T-cell (primary cell): ENCODE measurements at places on chromosomes 11 and 22. TPM values are rescaled to one million over a fixed set of nuclear protein-coding genes. Genes with fewer than 3 reads are reported as not detected.

DNA sequence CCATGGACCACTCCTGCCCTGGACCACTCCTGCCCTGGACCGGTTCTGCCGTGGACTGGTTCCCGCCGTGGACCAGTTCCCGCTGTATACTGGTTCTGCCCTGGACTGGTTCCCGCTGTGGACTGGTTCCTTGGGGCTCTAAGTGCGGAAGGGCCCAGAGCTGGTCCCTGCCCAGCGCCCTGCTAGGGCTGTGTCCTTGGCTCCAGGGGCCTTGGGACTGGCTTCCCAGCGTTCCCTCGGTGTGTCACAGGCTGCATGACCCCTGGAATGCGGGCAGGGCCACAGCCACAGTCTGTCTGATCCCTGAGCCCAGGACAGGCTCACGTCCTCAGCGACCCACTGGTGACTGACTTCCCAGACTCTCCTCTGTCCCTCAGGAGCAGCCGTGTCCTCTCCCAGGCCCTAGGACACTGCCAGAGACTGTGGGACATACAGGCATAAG, 412.2 kb downstream of the TBC1D22A start:
- DNase-seq: no peak

DNA sequence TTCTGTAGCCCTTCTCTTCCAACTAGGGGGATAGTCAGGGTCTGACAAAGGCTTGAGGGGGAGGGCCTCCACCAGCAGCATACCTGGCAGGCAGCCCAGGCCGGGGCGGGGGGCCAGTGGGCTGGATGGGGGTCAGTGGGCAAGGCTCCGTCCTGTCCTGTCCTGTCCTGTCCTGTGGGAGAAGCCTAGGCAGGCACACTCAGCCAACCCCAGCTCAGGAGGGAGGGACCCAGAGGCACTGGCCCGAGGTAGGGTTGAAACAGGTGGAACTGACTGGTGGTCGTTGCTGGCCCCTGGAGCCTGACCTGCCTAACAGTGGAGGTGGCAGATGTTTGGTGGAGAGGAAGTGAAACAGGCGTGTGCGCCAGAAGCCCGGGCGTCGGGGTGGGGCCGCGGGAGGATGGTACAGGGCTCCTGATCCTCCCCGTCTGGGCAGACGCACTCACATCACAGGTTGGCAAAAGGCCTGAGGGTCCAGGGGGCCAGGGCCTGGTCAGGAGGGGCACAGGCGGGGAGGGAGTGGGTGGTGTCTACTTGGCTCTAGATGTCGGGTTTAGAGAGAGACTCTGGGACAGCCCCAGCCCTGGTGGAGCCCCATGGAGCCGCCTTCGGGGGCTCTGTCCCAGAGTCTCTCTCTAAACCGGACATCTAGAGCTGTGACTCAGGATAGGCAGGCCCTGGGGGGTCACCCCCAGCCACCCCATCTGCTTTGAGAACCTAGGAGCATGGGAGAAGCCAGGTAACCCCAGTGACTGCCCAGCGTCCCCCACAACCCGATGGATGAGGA, 32.5 kb upstream of the GRAMD4 start:
- no peak for DNase-seq

FSHB gene
- not detected for total RNA-seq

GRCh38 chr11:73344191-73344607, 32.0 kb upstream of the RELT start:
- no peak for DNase-seq

MPZL2 gene
- 2.0 TPM for total RNA-seq

GRCh38 chr22:16651217-16651616, 58.6 kb upstream of the CCT8L2 start:
- DNase-seq: no peak

DNA sequence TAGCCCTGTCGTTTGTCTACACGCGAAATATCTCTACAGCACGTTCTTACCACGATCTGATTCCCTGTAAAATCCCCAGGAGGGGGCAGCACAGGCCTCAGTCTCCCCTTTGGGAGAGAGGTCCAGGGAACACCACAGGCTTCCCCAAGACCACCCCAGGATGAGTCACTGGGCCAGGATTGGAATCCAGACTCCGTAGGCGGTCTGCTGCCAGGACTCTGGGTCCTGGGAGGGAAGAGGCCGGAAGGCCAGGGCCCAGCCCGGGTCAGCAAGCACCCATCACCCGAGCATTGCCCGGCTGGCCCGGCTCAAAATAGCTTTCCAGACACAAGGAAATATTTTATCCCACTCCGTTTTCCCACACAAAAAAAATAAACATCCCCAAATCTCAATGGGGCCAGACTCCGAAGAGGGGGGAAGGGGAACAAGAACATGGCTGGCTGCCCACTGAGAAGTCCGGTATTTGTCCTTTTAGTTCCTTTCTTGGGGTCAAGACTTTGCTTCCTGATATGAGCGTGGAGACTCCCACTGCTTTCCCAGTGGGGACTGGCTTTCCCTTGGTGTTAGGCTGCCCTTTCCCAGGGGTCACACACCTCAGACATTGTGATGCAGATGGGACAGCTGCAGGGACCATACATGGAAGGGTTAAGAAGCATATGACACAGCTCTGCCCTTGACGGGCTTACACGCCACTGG, 91.3 kb downstream of the LRRC32 start:
- no peak for DNase-seq

GRCh38 chr22:24059121-24059520, 48.0 kb downstream of the CABIN1 start:
- no peak for DNase-seq

GRCh38 chr11:69652999-69653398, 12.0 kb downstream of the CCND1 start:
- DNase-seq: no peak

DNA sequence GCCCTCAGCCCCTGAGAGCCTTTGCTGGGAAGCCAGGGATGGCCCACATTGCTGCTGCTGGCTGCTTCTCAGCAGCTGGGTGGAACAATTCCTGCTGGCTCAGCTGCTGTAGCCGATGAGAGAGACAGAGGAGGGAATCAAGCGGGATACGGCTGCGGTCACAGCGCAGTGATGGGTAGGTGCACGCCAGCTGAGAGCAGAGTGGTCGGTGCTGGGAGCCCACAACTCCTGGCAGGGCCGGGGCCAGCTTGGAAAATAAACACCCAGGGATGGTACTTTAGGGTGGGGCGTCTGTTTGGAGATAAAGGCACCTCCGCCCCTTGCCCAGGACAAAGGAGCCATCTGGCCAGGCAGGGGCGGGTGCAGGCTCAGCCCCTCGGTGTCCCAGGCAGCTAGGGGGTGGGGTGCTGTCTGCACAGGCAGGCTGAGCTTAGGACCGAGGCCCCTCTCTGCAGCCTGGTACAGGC, 480.5 kb downstream of the MIAT start:
- DNase-seq: no peak

DNA sequence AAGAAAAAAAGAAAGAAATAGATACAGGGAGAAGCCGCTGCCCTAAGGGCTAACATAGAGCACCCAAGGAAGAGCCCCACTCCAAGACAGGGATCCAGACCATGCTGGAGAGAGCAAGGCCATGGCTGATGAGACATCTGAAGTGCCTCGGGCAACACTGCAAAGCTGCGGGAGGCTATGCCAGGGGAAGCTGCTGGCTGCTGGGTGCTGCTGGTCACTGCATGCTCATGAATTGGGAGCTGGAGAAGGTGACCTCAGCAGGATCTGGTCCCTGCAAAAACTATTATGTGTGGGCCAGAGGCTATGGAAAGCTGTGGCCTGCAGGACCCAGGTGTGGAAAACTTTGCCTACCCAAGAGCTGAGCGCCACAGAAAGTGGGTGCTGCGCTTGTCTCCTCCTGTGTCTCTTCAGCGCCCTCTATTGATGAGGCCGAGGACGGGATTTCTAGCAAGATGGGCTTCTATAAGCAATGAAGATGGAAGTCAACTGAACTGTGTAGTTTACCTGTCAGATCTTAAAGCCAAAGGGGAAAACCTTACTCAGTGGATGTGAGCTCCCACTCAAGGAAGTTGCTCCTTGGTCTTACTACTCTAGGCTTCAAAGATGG, 17.3 kb upstream of the SLC29A2 start:
- DNase-seq: peak; percentile 67

DYNC2H1 gene
- total RNA-seq: 3.1 TPM

SCGB1D4 gene
- not detected for total RNA-seq

JHY gene
- 4.8 TPM for total RNA-seq

- no peak for DNase-seq
Measured at GRCh38 chr11:1100417-1101245, 26.0 kb downstream of the MUC2 start.

GRCh38 chr22:41966607-41967240, 2.5 kb upstream of the SEPTIN3 start:
- peak; percentile 23 for DNase-seq

MUC6 gene
- total RNA-seq: not detected

TSPAN32 gene
- total RNA-seq: 124 TPM

GRCh38 chr22:33354928-33355327, 296.7 kb upstream of the SYN3 start:
- DNase-seq: no peak

LRRC55 gene
- total RNA-seq: not detected

DNA sequence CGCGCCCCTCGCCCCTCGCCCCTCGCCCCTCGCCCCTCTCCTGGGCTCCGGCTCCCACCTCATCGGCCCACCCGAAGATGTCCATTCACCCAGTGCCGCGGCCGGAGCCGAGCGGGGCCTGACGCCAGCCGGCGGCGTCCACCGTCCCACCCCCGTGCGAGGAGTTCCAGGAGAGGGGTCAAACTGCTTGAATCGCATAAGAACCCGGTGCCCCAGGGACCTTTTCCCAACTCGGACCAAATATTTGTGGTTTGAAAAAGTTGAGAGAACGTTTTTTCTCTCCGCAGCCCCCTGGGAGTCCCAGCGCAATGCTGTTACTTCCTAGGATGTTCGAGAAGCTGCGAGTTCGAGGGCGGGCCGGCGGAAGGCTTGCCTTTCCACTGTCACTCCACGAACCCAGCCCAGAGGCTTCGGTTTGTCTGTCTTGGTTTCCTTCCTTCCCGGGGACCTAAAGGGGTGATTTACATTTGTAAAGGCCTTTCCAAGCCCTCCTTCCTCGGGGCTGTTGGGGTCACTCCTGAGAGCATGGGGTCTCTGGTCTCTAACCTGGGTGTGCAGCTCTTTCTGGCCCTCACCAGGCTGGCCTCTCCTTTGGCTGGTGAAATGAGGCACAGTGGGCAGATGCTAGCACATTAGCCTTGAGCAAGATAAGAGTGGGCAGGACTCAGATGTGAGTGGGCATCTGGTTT, 38.0 kb downstream of the ETS1 start:
- no peak for DNase-seq

- DNase-seq: no peak
Measured at GRCh38 chr11:71325418-71326327, 73.3 kb upstream of the SHANK2 start.

DNA sequence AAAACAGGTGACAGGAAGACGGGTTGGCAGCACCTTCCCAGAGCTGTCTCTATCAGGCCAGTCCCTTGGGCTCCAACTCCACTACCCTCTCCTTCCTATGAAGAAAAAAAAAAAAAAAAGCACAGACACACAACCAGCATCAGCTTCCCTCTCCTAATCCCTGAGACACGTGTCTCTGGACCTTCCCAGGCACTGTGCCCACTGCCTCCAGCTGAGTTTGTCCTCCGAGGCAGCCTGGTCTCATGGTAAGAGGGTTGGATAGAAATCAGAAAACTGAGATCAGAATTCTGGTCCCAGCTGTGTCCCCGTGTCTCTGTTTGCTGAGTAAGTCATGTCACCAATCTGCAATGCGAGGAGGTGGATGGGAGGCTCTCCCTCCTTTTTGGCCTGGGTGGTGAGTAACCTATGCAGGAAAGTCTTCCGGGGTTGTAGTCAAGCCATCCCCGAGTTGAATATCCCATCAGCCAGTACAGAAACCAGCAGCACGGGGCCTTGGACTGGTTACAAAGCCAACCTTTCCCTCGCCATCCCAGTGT, 193.7 kb upstream of the TBCEL start:
- DNase-seq: no peak
